Activated CD4-positive, alpha-beta T cell treated with anti-CD3 and anti-CD28 coated beads for 24 hours (primary cell): ENCODE measurements at places on chromosomes 16 and 17.
A peak's percentile ranks its signal among the peaks of the same experiment; 100 is the strongest.

GRCh38 chr17:17410357-17410756, 66.4 kb upstream of the MED9 start:
- no peak for DNase-seq

GRCh38 chr16:920051-920681, 50.6 kb downstream of the LMF1 start:
- no peak for DNase-seq

DNA sequence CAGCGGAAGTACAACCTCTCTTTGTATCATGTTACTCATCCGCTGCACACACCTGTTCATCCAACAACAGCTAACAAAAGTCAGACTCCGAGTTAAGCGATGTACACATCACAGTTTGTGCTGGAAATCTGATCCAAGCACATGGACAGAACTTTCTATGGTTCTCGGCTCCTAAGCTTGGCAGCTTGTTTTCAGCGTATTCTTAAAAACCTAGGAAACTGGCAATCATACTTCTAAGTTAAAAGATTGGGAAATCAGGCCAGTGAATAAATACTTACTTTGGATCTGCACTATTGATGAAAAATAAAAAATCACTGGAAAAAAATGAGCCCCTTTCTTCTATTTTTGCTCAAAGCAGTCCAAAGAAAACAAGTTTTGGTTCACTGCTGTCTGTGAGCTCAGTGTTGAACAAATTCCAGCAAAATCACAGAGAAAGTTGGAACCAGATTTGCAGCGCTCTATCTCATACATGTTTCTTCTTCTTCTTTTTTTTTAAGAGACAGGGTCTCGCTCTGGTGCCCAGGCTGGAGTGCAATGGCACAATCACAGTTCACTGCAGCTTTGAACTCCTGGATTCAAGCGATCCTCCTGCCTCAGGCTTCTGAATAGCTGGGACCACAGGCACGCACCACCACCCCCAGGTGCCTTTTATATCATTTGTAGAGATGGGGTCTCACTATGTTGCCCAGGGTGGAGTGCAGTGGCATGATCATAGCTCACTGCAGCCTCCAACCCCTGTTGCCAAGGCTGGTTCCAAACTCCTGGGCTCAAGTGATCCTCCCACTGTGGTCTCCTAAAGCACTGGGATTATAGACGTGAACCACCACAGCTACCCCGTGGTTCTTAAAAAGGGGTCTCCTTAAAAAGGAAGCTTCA, 71.6 kb upstream of the CREBBP start:
- no peak for DNase-seq

DNA sequence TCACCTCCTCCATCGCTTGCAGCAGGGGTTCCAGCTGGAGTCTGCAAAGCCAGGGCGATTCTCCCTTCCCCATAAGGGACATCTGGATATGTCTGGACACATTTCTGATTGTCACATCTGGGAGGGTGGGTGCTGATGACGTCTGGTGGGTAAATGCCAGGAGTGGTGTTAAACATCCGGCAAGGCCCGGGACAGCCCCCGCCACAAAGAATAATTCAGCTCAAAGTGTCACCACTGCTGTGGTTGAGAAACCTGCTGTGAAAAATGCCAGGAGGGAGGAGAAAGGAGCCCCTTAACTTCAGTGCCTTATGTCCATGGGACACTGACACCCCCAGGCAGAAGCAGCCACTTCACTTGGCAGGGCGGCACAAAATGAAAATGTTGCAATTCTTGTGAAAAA, 179.4 kb upstream of the SDK2 start:
- no peak for DNase-seq

- peak; percentile 54 for DNase-seq
Observed at GRCh38 chr16:569445-570254, at the start of gene PIGQ. Gene PIGQ (plus strand): TSS chr16:569968. CDS start chr16:574075, 4,107 bp downstream.

GRCh38 chr17:40806131-40806530, 6.4 kb upstream of the KRT28 start:
- DNase-seq = no peak

GRCh38 chr17:38958326-38958725, 8.9 kb downstream of the FBXO47 start:
- no peak for DNase-seq

GRCh38 chr16:75244225-75244809, 7.1 kb downstream of the BCAR1 start:
- no peak for DNase-seq

DNA sequence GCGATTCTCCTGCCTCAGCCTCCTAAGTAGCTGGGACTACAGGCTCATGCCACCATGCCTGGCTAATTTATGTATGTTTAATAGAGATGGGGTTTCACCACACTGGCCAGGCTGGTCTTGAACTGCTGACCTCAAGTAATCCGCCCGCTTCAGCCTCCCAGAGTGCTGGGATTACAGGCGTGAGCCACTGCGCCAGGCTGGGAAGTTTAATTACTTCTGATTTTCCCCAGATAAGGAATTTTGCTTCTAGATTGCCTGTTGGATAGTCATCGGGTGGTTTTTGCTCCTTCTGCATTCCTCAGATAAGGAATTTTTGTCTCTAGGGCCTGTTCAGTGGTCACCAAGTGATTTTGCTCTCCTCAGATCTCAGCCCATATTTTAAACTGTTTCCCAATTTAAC, 112.5 kb downstream of the MAP2K4 start:
- DNase-seq = no peak

DNA sequence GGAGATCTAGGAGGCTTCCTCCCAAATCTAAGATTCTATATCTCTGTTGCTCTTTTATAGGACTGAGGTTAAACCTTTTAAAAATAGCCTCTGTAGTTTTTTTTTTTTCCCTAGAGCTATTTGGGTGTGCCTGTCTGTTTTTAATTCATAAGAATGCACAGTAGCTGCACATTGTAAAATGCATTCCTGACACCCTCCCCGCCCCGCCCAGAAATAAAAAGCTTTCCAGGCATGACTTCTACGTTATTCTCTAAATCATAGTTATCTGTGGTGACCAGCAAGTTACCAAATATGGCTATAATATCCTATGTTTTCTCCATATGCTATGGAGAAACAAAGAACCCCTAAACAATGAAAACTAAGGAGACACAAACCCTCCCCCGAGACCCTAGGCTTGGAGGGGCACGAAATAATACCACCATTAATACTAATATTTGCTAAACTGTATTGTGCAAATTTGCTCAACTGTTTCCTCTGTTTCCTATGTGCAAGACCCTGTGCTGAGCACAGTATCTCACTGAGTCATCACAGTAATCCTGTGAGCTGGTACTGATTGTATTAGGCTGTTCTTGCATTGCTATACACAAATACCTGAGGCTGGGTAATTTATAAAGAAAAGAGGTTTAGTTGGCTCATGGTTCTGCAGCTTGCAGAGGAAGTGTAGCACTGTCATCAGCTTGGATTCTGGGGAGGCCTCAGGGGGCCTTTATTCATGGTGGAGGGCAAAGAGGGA, 388.3 kb downstream of the CA10 start:
- no peak for DNase-seq

GRCh38 chr16:24685539-24686432, 43.7 kb upstream of the TNRC6A start:
- no peak for DNase-seq

DNA sequence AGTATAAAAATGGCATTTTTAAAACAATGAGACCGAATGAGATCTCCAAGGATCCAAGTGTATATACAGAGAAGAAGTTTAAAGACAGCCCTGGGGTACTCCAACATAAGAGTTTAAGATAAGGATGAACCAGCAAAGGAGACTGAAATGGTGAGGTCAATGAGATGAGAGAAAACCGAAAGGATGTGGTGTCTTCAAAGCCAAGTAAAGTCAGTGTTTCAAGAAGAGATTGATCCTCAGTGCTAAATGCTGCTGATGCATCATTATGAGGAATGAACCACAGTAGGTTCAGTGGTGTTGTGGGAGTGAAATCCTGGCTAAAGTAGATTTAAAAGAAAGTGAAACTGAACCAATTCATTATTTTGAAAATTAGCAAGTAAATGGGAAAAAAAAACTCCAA, 38.1 kb upstream of the NLK start:
- no peak for DNase-seq

DNA sequence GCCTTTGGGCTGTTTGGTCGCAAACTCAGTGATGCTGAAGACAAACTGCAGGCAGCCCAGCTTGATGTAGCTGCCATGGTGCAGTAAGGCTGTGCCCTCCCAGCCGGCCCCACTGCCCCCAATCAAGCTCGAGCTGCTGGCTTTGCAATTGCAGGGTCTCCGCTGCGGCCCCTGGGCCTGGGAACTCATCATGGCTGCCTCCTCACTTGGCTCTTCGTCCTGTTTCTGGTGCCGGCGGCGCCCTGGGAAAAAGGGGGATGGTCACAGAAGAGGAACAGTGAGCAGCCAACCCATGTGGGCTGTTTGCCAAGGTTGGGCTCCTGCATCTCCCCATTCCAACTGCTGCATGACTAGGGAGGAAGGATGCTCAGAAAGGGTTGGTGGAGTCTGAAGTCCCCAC, 3.4 kb upstream of the DHRS13 start:
- DNase-seq = no peak

DNA sequence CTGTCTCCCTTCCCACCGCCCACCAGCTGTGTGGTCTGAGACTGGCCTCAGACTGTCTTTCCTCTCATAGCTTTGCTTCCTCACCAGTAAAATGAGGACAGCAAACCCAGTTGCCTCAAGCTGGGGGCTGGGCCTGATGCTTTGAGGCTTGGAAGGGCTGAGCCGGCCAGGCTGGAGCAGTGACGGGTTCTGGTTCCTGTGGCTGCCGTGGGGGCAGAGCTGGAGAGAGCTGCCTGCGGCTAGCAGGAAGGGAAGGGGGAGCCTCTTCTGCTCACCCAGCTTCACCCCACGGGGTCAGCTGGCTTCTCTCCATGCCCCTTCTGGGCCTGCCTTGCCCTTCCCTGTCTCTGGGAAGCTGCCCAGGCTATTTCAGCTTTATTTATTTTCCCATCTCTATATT, 23.7 kb downstream of the LASP1 start:
- peak; percentile 27 for DNase-seq

DNA sequence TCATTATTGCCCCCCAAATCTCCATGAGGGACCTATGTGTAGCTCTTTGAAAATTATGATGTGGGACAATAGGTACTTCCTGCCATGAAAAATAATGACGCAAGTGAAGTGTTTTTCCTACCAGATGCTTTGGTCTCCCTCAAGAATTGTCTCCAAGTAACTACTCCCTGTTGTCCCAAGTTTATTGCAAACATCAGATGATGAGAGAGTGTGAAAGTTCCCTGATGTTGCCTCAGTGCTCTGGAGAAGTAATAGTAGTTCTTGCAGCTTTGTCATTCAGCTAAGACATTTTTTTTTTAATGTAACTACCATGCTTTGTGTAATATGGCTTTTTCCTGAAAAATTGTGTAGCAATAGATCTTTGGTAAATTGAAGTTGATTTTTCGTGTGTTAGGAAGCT, 20.1 kb downstream of the LPCAT2 start:
- DNase-seq = no peak

DNA sequence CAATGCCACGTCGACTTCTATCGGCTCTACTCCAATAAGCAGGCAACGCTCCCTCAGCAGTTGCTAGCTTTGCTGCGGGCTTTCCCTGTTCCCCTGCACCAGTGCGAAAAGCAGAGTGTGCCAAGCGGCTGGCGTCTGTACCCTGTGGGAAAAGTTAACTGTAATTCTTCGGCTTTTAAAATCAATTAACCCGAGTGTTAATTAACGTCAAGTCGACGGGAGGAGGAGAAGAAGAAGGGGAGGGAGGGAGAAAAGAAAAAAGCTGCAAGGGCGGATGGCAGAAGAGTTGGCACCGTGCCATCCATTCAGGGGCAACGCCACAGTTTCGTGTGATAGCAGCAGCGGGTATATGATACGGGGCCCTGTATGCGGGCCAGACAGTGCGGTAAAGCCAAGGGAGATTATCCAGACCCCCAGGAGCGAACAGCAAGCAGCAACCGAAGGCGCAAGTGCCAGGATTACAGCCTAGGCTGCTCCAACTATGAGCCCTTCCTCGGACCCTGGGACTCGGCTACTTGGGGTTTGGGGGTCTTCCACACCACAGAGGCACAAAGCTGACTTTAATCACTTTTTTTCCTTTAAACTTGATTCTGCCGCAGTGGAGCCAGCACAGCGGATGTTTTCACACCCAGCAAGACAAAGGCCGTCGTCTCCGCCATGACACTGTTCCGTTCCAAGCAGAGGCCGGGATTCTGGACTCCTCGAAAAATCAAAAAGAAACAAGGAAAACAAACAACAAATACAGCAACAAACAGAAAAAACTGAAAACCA, 253.8 kb upstream of the PMFBP1 start:
- no peak for DNase-seq

DNA sequence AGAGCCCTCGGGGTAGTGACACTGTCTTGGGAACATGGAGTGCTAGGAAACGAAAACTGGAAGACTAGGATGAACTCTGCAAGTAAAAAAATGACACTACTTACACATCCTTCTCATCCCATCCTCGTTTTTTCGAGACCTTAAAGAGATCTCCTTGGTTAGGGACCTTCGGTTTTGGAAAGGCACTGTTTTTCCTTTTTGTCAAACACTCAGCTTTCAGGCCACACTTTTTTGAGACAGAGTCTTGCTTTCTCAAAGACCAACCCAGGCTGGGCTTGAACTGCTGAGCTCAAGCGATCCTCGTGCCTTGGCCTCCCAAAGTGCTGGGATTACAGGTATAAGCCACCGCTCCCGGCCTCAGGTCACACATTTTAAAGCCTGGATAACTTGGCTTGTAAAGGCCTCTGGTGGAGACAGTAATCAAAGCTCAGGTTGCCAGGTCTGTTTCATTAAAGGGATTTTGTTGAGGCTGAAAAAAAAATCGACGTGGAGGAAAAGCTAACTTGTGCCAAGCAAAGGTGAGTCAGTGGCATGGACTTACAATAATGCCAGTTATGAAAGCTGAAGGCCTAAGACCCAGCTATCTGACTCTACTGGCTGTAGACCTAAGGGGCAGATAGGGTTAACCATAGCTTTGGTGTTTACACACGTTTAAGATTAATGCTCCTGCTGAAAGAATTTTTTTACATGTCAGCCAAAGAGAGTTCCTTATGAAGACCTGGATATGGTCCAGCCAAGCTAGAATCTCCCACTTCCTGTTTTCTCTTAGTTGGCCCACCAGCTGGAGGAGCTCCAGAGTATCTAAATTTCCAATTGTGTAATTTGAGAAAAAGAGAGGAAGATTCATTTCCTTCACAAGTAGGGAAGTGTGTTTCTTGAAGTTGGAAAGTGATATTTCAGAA, 823 bp downstream of the NBR1 start:
- no peak for DNase-seq

DNA sequence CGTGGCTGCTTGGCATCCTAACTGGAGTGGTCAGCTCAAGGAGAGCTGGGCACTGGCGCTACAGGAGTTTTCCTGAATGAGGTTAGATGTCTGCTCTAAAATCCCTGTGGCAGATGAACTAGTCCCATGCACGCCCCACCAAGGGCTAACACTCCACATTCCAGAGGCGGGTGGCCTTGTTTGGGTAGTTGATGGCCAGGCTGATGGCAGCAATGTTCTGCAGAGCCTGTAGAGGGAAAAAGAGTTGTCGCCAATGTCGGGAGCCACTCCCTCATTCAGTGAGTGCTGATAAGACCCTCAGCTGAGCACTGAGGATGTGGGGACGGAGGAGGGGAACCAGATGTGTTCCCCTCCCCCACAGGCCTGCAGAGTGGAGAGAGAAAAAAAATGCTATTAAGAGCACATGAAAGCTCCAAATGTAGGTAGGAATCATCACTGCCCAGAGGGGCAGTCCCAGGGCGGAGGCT, 42.5 kb upstream of the ATP2A3 start:
- DNase-seq = no peak
